ENCODE measurements at places on chromosomes 13 and 19.
A peak's percentile ranks its signal among the peaks of the same experiment; 100 is the strongest.

GRCh38 chr13:26501641-26502040, 55.8 kb upstream of the WASF3 start:
- no peak for DNase-seq

- DNase-seq: no peak
Measured at GRCh38 chr19:4115818-4116385, 8.0 kb downstream of the MAP2K2 start.

GRCh38 chr13:70249332-70250064, 141.2 kb upstream of the KLHL1 start:
- DNase-seq: peak; percentile 94

DNA sequence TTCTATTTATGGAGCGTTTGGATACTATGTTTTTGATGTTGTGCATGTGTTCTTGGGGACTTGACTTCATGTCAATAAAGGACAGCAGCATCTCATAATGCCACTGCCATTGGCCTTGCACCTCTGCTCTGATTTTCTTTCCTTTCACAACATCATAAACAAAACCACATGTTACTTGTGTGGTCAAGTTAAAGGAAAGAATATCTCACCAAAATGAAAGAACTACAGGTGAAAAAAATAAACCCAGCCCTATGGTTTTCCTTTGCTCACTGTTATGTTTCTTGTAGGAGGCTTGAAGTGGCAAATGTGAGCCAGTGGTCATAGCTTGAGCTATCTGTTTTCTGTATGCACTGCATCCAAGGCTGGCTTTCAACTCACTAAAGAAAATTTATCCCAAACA, 240.4 kb downstream of the KCNRG start:
- no peak for DNase-seq

DNA sequence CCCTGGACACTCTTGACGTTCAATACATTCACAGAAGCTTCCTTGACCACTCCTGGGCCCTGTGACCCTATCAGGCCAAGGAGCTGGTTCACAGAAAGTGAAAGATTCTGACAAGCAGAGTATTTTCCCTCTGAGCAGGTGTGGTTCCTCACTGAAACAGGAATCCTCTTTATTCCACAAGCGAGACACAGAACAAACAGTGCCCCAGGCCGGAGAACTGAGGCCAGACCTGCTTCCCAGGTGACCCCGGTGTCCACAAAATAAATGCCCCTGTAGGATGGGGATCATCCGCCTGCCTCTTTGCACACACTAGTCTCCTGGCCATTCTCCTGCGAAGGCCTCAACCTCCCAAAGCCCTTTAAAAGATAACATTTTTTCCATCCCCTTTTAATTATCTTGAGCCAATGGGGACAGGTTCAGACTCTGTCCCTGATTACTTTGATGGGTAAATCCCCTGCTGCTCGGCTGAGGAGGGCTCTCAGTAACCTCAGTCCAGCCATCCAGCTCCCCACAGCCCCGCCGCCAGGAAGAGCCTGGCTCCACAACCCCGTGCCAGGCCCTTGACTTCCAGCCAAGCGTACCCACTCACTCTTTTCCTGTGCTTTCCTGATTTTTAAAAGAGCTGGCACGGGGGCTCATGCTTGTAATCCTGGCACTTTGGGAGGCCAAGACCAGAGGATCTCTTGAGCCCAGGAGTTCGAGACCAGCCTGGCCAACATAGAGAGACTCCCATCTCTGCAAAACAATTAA, 129.1 kb downstream of the FOXO1 start:
- DNase-seq: no peak

- DNase-seq: no peak
Measured at GRCh38 chr13:76641056-76641455, 245.1 kb downstream of the KCTD12 start.

GRCh38 chr13:51326777-51327176, 12.7 kb upstream of the SERPINE3 start:
- no peak for DNase-seq

- DNase-seq: no peak
Measured at GRCh38 chr13:42041011-42041683, 7.3 kb upstream of the DGKH start.

GRCh38 chr13:108268466-108269112, 929 bp upstream of the TNFSF13B start:
- no peak for DNase-seq

DNA sequence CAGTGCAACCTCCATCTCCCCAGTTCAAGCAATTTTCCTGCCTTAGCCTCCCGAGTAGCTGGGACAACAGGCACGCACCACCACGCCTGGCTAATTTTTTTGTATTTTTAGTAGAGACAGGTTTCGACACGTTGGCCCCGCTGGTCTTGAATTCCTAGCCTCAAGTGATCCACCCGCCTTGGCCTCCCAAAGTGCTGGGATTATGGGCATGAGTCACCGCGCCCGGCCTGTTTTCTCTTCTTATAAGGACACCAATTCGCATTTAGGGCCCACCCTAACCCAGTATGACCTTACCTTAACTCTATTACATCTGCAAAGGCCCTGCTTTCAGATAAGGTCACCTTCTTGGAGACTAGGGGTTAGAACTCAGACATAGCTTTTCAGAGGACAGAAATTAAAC, 35.1 kb downstream of the TMEM161A start:
- DNase-seq: no peak

- DNase-seq: peak; percentile 25
Measured at GRCh38 chr13:96817336-96817941, 176.8 kb downstream of the OXGR1 start.

DNA sequence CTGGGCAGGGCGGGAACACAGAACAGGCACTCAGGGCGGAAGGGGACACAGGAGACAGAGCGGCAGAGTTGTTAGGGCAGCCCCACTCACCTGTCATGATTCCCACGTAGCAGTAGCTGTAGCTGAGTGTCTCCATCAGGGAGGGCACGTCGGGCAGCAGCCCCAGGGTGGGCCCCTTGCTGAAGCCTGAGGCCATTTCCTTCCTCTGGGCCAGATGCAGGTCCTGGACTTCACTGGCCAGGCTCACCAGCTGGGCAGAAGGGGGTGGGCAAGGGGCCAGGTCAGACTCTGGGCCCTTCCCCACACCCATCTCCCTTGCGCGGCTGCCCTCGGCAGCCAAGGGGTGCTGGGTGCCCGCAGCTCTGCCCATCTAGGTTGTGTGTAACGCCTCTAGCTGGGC, 5.9 kb downstream of the MBOAT7 start:
- DNase-seq: no peak

- DNase-seq: peak; percentile 96
Measured at GRCh38 chr13:110382229-110382628, 75.1 kb downstream of the COL4A2 start.

GRCh38 chr19:18421371-18421959, 2.3 kb downstream of the SSBP4 start:
- no peak for DNase-seq

GRCh38 chr13:95437561-95437960, 115.0 kb upstream of the CLDN10 start:
- peak; percentile 9 for DNase-seq

DNA sequence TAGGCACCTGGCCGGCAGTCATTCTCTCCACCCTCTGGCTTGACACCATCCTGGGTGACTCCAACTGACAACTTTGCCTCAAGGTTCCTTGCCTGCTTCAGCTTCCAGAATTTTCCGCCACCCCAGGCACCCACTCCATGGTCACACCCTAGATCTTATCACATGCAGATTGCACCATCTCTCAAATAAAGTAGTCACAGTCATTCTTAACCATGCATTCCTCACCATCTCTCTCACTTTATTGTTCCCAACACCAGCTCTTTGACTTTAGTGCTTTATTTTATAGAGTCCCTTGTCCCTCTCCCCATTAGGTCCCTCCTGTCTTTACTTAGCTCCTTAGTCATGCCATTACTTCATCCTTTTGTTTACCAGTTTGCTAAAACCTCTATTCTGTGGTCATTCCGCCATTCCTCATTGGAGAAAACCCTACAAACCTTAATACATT, 351.7 kb downstream of the SPRY2 start:
- DNase-seq: no peak

DNA sequence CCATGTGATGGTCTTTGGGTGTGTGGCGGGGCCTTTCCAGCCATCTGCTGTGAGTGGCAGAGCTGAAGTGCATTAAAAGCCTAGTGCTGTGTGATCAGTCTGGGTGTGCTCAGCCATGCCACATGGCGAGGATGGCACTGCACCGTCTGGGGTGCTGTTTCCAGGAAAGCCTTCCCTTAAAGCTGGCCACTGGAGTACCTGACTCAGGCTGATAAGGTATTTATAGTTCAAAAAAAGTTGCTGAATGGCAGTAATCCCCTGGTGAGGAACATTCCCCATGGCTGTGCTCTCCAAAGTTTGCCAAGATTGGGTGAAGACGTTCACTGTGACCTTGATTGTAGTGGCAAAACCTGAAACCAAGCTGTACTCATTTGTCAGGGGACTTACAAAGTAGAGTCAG, 6.0 kb downstream of the GPI start:
- no peak for DNase-seq

DNA sequence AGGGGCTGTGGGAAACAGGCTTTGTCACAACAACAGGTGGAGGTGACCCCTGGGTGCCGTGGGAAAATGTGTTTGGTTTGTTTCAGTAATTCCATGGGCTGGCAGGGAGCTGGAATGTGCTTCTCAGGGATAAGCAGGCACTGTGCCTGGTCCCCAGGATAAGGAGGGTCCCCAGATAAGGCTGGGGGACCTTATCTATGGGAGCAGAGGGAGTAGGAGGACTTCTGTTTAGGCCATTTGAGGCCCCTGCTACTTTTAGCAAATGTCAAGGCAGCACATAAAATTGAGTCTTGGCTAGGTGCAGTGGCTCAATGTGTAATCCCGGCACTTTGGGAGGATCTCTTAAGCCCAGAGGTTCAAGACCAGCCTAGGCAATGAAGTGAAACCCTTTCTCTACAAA, 59.5 kb downstream of the KCNC3 start:
- no peak for DNase-seq

- peak; percentile 54 for DNase-seq
Measured at GRCh38 chr13:36814465-36814864, 4.6 kb upstream of the RFXAP start.

DNA sequence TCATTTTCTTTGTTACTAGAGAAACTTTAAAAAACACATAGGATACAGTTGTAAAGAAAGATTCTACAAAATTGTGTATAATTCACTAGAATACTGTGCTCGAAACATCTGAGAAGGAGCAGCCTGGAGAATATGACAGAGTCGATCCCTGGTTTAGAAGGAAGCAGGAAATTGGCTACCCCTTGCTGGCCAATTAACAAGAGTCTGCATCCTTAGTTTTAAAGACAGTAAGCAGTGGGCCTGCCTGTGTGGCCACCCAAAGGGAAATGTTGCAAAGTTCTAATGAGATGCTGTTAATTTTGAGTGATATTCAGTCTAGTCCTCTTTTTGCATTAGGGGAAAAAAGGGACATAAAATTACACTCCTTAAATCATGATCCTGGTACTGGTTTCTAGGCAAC, 988.6 kb downstream of the PCDH17 start:
- no peak for DNase-seq

DNA sequence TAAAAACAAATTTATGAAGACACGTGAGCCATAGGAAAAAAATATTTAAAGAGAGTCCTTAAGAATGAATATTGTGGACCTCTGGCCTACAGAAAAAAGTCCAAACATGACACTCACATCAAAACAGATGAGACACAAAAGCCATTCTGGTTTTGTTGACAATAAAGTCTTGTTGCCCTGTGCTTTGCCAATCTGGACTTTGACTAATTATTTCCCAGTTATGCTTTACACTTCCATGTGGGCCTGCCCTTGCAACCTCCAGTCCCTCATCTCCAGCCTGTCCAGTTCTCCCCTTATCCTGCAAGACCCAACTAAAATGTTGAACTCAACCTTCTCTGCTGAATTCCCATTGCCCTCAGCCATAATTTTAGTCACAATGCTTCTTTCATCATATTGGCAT, 184.5 kb upstream of the SERP2 start:
- no peak for DNase-seq

DNA sequence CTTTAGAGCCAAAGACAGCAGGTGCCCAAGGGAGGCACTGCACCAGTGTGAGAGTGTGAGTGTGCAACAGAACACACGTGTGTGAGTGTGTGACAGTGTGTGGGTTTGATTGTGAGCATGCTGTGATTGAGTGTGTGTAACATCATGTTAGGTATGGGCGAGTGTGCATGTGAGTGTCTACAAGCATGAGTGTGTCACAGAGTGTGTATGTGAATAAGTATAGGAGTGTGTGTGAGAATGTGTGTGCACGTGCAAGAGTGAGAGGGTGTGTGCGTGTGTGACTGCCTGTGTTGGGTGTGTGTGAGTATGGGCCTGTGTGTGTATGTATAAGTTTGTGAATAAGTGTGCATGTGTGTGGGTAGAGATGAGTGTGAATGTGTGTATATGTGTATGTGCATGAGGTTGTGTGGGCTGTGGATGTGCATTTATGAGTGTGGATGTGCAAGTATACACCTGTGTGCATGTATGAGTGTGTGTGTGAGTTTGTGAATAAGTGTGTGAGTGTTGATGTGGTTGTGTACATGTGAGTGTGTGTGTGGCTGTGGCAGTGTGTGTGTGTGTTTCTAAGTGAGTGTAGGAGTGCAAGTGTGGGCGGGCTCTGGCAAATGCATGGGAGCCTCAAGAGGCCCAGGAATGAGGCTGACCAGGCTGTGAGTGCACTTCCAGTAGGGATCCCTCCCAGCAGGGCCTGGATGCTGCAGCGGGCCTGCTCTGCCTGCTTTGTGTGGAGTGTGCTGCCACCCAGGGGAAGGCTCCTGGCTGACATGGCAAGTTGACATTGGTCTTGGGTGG, 198.4 kb downstream of the COL4A1 start:
- peak; percentile 70 for DNase-seq

DNA sequence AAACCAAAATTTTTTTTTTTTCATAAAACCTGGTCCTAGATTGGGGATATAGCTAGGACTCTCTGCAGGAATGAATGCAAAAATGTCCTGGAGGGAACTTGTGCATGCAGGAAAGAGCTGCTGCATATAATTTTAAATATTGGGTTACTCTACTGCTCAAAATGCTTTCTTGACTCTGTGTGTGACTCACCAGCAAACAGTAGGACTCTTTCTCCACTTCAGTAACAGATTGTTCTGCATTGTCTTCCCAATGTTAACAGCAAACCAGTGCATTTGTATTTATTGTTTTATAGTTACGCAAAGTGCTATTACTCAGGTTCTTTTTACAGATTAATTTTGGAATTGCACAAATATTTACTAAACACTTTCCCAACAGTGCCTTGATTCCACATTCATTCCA, 163.7 kb upstream of the KL start:
- DNase-seq: peak; percentile 58

DNA sequence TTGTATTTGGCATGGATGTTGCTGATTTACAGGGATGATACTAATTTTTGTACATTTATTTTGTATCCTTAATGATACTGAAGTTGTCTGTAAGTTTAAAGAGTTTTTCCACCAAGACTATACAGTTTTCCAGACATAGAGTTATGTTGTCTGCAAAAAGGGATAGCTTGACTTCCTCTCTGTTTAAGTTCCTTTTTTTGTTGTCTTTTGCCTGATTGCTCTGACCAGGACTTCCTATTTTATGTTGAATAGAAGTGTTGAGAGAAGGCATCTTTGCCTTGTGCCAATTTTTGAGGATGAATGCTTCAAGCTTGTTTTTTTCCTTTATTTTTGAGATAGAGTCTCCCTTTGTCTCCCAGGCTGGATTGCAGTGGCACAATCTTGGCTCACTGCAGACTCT, 36.8 kb upstream of the ZNF681 start:
- no peak for DNase-seq

Data from renal cortical epithelial cell (primary cell).